ENCODE measurements at places on chromosomes 6 and 20. TPM values are rescaled to one million over a fixed set of nuclear protein-coding genes. Genes with fewer than 3 reads are reported as not detected.

GRCh38 chr20:45727044-45727443 lies 4.9 kb downstream of the SPINT4 start:
- DNase-seq = no peak

- DNase-seq = no peak
These were observed 125.4 kb upstream of the HMGCLL1 start for GRCh38 chr6:55704421-55704820.

DLL1 gene
- total RNA-seq = not detected

DNA sequence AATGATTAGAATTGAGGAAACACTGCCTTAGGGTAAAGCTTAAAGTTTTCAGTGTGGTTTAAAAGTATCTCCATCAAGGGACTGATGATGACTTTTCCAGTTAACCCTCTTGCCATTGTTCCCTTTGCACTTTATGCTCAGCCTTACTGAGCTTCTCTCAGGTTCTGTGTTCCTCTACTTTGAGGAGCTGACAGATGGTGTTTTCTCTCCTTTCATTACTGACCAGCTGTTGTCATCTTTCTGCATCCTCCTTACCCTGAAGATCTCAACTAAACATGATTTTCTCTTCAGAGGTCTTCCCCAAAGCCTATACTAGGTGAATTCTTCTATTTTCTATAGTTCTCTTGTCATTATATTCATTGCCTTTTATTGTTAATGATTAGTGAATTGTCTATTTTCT lies 475.6 kb upstream of the SYNCRIP start:
- DNase-seq = no peak

MCCD1 gene
- not detected for total RNA-seq

DNA sequence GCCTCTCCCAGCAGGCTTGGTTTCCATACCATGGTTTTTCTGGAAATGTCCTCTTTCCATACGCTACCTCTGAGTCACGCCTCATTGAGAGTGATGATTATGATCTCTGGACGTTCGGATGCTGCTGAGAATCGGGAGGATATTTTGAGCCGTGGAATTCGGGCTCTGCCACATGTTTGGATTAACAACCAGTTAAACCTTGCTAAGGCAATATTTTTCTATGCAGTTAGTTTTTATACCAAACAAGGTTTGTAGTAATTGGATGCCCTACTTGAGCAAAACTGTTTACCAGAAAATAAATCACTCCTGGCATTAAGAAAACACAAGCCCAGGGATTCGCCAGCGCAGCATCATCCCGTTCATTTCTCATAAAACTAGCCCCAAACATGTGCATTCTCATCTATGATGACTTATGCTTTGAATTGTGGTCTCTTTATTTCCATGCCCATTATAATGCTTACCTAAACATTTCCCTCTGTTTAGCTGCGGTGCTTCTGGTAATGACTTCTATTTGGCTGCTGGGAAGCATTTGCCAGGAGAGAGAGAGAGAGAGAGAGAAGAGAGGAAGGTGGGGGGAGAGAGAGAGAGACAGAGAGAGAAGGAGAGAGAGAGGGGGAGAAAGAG lies 198.9 kb downstream of the CLIC5 start:
- no peak for DNase-seq

GRCh38 chr6:121956782-121957181 lies 442.7 kb upstream of the HSF2 start:
- no peak for DNase-seq

HLA-DRB1 gene
- total RNA-seq = 27.2 TPM

DNA sequence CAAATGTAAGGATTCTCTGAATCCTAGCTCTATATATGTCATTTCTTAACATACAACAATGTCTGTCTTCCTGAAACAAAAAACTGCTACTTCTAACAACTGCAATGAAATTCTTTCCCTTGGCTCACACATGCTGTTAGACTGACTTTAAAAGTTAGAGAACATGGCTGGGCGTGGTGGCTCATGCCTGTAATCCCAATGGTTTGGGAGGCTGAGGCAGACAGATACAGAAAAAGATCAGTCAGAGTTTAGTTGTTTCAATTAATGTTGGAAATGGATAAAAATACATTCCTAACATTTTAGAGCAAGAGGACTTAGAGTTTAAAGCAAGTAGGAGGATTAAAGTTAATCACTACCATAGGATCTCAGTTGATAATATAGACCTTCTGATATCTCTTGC lies 28.7 kb upstream of the KIAA1586 start:
- DNase-seq = no peak

DCDC2 gene
- total RNA-seq = not detected

GRCh38 chr6:21710216-21710615 lies 116.7 kb downstream of the SOX4 start:
- DNase-seq = no peak

GRCh38 chr20:45913116-45913515 lies 1.2 kb upstream of the PLTP start:
- DNase-seq = no peak

GRCh38 chr6:125519367-125519766 lies 217.6 kb upstream of the HDDC2 start:
- no peak for DNase-seq

GRCh38 chr20:35729836-35730582 lies 12.1 kb downstream of the RBM39 start:
- no peak for DNase-seq

- DNase-seq = no peak
These were observed 62.8 kb downstream of the LAMA4 start for GRCh38 chr6:112191509-112192020.

MUC21 gene
- not detected for total RNA-seq
